ENCODE measurements at places on chromosomes 6 and 20.

- no peak for DNase-seq
Measured at GRCh38 chr6:36335465-36336207, 1.1 kb downstream of the BNIP5 start.

GRCh38 chr20:38871560-38871953 is 54.7 kb upstream of the FAM83D start:
- no peak for DNase-seq

DNA sequence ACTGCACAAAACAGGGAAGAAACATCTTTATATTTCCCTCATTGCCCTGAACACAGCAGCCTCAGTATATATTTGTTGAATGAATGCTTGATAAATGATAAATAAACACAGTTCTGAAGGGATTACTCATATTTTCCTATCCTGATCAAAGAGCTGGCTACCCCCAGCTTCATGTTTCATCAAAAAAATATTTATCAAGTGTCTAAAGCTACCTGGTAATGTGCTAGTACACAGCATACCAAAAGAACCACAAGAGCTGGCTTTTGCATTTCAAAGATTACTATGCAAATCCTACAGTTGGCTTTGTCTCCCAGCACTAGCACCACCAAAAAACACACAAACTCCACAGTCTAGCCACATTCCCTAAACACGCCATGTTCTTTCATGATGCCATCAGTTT is 130.0 kb downstream of the BTBD9 start:
- DNase-seq: no peak

DNA sequence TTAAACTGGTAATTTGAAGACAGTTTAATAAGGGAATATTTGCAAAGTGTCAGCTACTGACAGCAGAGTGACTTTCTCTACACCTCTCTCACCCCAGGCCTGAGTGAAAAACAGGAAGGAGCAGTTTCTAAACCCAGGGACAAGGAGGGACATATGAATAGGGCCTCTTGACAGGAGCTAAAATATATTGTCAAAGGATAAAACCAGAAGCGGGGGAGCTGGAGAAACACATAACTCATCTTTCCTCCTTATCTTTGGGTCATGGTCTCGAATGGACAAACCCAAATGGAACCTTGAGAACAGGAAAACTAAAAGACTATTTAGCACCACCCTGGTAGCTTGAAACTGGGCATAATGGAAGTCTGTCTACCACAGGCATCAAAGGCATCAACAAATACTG is 197.5 kb upstream of the FOXA2 start:
- DNase-seq: no peak

DNA sequence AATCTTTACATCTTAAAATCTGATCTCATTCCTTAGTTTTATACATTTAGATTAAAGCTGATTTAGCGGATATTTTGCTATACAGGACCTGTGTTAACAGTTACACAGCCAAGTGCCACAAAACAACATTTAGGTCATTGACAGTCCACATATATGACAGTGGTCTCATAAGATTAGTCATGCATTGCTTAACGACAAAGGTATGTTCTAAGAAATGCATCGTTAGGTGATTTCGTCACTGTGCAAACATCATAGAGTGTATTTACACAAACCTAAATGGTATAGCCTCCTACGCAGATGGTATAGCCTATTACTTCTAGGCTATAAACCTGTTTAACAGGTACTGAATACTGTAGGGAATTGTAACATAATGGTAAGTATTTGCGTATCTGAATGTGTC is 21.6 kb downstream of the ADGRG6 start:
- DNase-seq: no peak

DNA sequence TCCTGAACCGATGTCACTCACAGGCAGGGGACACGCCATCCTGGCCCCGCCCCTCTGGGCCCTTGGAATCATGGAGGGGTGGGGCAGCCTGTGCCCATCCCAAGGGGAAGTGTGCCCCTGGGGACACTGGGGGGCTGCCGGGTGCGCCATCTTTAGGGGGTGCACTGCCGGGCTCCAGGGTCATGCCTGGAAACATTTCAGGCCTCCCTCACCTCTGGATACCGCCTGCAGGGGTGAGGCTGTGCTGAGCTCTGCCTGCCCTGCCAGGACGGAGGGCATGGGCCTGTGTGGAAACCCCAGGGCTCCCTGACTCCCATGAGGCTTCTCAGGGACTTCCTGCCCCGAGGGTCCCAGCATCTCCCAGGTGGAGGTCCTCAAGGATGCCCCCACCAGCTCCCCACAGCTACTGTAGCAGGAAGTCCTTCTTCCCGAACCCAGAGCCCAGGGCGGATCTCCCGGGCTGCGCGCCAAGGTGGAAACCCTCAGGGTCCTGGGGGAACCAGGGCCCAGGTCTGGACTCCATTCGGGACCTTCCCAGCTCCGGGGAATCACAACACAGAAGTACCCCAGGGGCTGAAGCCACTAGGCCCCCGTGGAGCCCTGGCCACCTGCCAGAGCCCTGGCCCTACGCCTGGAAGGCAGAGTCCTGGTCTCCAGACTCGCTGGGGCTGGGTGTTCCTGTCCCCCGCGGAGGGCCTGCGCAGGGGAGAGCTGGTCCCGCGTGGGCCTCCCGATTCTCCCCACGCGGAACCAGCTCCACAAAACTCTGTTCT is 15.6 kb downstream of the CHRNA4 start:
- DNase-seq: no peak

DNA sequence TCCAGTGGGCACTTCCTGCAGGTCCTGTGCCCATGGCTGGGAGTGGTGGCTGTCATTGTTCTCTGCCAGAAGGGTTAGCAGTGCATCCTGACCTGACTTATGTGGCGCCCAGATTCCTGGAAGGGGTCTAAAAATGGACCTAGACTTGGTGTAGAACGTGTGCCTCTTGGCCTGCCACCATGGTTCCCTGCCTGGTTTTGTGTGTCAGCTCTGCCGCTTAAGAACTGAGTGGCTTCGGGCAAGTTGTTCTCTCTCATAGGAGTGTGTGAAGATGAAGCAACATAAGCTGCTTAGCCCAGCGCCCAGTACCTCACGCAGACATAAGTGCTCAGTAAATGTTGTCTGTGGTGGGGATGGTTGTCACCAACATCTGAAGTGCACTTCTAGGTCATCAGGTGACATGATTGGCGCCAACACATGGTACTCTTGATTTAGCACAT is 52.1 kb downstream of the PTPN1 start:
- no peak for DNase-seq

- DNase-seq: no peak
Measured at GRCh38 chr20:14764511-14765369, 427.3 kb upstream of the FLRT3 start.

- DNase-seq: no peak
Measured at GRCh38 chr6:90162648-90163387, 133.8 kb downstream of the BACH2 start.

- DNase-seq: no peak
Measured at GRCh38 chr6:135871878-135872277, 20.4 kb downstream of the PDE7B start.

- no peak for DNase-seq
Measured at GRCh38 chr20:52209154-52209571, 17.6 kb upstream of the ZFP64 start.
